ENCODE measurements at places on chromosomes 12 and 14.

DNA sequence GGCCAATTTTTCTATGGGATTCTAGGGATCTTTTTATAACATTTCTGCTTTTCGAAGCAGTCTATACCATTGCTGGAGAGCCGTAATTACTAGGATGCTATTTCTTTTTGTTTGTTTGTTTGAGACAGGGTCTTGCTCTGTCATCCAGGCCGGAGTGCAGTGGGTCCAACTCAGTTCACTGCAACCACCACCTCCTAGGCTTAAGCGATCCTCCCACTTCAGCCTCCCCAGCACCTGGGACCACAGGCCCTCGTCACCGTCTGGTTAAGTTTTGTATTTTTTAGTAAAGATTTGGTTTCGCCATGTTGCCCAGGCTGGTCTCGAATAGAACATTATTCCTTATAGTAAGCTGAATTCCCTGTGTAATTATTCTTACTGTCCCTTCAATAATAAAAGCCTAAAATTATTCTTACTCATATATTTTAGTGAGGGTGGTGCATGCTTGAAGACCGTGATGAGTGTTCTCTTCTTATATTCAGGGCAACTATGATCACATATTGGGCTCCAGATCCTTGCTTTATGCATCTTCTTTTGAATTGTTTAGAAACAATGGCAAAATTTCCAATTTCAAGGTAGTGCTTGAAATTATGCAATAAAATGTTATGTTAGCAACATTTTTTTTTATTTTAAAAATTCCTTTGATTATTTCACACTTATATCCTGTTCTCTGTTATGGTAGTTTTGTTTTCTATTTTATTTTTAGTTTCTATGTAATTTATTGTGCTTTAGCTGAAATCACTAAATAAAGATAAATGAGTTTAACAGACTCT lies 66.2 kb downstream of the CRADD start:
- no peak for DNase-seq

DNA sequence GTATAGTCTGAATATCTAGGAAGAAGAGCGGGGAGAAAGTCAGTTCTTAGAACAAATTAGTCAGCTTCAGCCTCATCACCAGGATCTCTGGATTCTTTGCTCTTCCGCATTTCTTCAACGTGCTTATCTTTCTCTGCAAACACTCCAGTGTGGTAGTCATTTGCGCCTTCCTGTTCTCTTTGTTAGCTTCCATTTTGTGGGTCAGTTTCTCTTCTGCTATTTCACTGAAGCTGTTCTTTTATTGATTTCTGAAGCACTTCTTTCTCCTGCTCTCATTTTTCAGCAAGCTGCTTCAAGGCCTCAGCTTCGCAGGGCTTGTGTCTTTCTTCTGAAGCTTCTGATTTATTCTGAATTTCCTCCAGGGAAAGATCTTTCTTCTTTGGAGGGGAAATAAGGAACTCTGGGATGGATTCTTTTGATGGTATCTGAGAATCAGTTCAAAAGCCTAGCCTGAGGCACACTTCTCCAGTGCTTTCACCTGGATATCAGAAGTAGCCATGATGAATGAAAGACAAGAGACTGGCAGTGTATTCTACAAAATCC lies 13.5 kb downstream of the AMN1 start:
- peak; percentile 32 for DNase-seq

DNA sequence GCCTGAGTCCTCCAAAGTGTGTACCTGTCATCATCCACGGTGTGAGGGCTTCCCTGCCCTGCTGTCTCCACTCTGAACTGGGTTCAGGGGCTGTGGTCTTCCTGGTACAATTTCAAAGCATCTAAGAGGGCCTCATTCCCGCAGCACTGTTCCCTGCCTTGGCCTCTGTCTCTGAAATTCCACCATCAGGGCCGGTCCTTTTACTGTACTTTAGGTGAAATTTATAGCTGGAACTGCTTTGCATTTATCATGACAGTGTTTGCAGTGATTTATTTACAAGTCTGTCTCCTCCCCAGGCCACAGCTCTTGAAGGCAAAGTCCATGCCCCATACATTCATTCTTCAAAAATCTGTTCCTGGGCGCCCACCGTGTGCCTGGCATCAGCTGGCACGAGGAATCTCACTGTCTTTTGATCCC lies 36.9 kb upstream of the NCOR2 start:
- DNase-seq = no peak

GRCh38 chr12:3935078-3935477 lies 61.9 kb upstream of the PARP11 start:
- DNase-seq = no peak

- DNase-seq = peak; percentile 24
Measured at GRCh38 chr12:12877781-12878455, 13.4 kb upstream of the GPRC5A start.

GRCh38 chr12:128312661-128313060 lies 45.7 kb downstream of the TMEM132C start:
- DNase-seq = no peak

DNA sequence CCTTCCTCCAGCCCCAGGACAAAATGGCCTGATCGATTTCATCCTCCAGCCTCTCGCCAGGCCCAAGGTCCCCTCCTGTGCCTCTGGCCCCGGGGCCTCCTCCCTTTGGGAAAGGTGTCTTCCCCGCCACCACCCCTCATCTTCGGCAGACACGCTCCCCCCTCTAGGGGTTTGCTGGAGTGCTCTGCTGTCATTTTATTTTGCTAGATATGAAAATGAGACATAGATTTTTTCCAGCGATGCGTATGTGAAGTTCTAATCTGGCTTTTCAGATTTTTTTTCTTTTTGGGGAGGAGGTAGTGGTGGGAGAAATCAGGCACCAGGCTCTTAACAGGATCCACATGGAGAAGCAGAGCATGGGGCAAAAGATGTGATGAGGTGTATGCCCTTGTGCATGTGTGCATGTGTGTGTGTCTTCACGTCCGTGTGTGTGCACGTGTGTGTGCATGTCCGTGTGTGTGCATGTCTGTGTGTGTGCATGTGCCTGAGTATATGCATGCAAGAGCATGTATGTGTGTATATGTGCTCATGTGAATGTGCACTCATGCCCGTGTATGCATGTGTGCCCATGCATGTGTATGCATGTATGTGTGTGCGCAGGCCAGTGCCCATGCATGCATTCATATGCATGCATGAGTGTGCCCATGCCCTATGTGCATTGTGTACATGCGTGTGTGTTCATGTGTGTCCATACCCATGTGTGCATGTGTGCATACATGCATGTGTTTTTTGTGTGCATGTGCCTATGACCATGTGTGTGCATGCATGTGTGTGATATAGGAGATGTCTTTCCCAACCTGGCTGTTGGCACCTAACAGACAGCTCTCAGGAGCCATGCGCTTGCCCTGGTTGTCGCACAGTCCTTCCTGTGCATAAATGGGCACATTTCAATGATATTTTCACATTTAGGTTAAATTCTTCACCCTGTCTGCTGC lies 203.0 kb downstream of the RBM19 start:
- DNase-seq = peak; percentile 82

- DNase-seq = no peak
Measured at GRCh38 chr12:79850610-79851299, 84.1 kb downstream of the PPP1R12A start.

- peak; percentile 51 for DNase-seq
Measured at GRCh38 chr14:102540315-102541028, 30.9 kb upstream of the ANKRD9 start.

GRCh38 chr12:112822056-112822455 lies 30.5 kb downstream of the RPH3A start:
- DNase-seq = peak; percentile 75

DNA sequence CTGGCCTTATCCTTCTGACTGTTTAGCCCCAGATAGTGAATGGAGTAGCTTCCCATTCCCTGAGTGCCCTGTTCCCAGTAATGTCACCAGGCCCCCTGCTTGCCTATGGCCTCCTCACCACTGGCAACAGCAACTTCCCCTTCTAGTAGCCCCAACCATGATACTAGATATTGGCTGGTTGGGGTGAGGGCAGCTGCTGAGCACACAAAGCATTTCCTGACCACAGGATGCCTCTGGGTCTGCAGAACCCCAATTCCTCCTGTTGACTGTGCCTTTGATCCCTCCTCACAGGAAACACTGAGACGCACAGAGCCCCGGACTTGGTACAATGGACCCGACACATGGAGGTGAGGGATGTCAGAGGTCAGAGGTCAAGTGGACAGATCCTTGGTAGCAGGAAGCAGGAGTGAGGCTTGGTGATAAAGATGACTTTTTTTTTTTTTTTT lies 597 bp downstream of the SOAT2 start:
- DNase-seq = no peak

- no peak for DNase-seq
Measured at GRCh38 chr14:102826161-102826560, 48.9 kb downstream of the TRAF3 start.

DNA sequence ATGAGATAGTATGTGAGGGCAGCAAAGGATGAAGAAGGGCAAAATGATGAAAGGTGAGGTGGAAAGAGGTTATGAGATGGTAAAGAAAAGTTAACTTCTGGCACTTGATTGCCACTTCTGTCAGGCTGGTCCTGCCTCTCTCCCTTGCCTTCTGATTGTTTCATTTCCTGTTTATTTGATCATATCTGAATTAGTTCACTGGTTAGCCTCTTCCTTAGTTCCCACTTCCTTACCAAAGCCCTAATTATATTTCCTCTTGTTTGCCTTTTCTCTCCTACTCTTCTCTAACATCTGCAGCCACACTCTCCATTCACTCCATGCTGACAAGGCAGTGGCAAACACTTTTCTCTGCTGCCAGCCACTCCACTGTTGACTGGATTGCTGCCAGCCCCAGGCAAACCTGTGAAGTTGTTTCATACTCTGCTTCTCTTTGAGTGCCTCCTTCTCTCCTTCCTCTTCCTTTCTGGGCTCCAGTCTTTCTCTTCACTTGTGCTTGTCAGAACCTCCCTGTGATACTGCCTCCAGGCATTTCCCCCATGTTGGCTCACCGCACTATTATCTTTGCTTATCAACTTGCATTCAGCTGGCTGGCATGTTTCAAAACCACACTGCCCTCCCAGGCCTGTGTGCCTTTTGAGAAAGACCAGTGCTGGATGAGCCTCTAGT lies 8.1 kb downstream of the PNP start:
- DNase-seq = no peak

DNA sequence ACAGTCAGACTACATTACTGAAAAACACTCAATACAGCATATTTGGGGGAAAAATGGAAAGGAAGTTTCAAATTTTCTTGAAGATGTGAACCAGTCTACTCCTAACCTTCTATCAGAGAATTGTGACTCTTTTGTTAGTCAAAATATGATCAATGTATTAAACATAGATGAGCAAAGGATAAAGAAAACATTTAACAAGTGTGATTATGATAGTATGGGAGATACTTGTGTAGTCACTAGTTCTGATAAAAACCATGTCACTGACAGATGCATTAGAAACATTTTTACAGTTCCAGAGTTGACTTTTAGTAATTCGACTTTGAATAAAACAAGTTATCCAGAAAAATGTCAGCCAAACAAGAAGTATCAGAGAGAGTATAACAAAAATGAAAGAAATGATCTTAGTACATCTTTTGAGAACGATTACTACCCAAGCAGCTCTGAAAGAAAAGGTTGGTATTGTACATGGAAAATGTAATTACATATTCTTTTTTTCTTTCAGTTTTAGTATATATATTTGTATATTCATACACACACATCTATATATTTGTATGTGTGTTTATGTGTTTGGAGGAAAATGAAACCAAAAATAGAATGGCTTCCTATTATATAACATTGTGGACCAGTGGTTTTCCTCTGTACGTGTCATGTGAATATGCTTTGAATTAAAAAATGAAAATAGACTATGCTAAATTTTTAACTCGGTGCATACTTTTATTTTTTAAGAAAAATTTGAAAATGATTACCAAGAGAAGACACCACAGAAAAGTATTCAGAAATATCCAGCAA lies 63.3 kb upstream of the ABCD2 start:
- DNase-seq = no peak

GRCh38 chr14:99575043-99576023 lies 28.7 kb downstream of the CCDC85C start:
- peak; percentile 53 for DNase-seq

GRCh38 chr14:91041450-91041849 lies 19.0 kb downstream of the RPS6KA5 start:
- DNase-seq = no peak

- DNase-seq = no peak
Measured at GRCh38 chr12:110175201-110175600, 51.0 kb downstream of the IFT81 start.

DNA sequence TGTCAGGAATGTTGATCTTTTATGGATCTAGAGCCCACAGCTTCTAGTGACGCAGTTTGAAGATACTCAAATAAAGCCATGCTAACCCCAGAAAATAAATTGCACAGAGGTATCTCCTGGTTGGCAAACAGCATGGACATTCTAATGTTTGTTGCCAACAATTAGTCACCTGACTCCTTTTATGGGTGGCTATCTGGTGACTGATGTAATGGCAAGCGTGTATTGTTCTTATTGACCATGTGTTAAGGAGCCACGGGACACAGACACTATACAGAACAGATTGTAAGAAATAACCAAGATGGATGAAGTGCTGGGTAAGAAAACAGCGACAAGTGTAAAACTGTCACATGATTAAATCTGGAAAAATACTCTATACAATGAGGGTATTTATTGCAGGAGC lies 401.3 kb upstream of the PDE3A start:
- DNase-seq = no peak

DNA sequence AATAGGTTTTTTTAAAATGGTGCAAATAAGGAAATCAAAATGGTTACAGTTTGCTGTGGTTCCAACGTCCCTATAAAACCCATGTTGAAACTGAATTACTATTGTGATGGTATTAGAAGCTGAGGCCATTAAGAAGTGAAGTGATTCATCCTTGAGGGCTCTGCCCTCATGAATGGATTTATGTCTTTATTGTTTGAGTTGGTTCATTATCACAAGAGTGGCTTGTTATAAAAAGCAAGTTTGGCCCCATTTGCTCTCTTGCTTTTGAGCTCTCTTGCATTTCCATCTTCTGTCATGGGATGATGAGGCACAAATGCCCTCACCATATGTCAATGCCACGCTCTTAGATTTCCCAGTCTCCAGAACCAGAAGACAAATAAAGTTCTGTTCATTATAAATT lies 62.3 kb downstream of the PRKD1 start:
- no peak for DNase-seq

- DNase-seq = peak; percentile 67
Measured at GRCh38 chr12:132489078-132489601, 811 bp upstream of the FBRSL1 start.

DNA sequence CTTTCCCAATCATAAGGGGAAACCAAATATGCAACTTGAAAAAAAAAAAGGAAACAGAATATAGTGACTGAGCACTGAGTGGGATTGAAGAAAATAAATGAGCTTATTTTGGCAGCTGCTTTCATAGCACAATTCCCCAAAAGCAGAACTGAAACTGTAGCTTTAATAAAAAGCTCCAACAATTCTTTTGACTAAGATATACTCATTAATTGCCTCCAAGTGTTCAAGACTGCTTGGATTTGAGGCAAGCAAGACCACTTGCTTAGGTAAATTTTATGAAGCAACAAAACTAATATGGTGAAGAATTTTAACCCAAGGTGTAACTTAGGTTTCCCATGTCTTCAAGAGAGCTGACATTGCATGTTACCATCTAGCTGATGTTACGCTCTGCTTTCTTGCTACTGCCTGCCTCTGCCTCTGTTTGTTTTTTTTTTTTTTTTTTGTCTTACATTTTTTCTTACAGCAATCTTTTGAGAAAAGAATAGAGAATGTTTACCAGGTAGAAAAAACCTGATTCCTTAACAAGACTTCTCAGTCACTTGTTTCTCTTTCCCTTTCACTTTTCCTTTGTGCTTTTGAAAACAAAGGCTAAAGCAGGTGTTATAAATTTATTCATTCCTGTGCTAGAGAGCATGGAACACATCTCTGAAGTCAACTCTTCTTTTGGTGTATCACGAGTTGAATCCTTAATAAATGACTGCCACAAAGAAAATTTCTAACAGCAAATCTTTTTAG lies 134.4 kb downstream of the BCAT1 start:
- no peak for DNase-seq

GRCh38 chr14:53885136-53885640 lies 71.4 kb downstream of the BMP4 start:
- no peak for DNase-seq
